HS-27A (cell line): ENCODE measurements at places on chromosomes 6 and 20.

- no peak for DNase-seq
Observed at GRCh38 chr6:112841553-112842329, 494.6 kb downstream of the RFPL4B start.

- no peak for DNase-seq
Observed at GRCh38 chr6:103672169-103672568, 1187.5 kb downstream of the HACE1 start.

DNA sequence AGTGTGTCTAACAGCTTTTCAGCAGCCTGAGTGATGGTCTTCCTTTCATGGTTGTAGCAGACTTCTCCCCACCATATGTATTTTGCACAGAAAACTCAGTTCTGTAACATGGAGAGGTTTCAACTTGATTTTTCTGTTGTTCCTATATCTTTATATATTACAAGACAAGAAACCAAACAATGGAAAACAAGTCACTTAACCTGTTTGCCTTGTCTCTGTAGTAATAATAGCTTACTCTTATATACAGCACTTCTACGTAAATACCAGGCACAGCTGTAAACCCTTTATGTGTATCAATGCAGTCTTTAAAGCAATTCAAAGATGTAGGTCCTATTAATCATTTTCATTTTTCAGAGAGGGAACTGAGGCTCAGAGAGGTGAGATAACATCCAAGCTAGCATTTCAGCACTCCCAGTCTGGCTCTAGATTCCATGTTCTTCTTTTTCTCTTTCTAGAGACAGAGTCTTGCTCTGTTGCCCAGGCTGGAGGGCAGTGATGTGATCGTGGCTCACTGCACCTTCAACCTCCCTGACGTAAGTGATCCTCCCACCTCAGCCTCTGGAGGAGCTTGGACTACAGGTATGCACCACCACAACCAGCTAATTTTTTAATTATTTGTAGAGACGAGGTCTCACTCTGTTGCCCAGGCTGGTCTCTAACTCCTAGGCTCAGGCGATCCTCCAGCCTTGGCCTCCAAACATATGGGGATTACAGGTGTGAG lies 90.4 kb downstream of the DTNBP1 start:
- DNase-seq, result no peak

GRCh38 chr20:53660947-53661381 lies 67.3 kb upstream of the ZNF217 start:
- no peak for DNase-seq

DNA sequence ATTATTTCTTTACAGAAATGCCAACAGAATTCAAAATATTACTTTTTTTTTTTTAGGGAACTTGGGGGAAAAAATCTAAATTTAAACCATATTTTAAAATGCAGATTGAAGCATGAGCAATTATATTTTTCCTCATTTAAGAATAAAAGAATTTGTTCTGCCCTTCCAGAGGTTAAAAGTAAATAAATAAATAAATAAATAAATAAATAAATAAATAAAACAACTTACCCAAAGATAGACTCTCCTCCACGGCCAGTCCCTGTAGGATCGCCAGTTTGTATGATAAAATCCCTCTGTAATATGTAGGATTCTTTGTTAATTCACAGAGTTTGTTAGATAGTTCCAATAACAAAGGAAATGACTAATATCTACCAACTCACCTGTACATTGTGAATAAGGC lies 4.7 kb downstream of the PPIL4 start:
- DNase-seq, result no peak

DNA sequence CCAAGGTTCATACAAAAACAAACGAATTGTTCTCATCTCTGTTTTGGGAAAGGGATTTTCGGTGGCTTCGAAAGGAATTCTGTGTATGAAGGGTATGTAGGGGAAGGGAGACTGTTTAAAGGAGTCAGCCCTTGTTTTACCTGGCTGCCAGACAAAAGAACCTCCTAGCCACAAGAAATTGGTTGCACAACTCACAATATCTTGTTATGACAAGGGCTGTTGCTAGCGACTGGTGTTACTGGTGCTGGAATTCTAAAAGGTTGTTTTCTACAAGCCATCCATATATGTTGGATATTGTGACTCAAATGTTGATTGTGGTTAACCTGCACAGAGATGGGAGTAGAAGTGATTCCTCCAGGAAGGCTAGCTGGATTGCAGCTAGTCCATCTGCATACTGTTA lies 34.6 kb upstream of the CITED2 start:
- DNase-seq, result peak; percentile 66

DNA sequence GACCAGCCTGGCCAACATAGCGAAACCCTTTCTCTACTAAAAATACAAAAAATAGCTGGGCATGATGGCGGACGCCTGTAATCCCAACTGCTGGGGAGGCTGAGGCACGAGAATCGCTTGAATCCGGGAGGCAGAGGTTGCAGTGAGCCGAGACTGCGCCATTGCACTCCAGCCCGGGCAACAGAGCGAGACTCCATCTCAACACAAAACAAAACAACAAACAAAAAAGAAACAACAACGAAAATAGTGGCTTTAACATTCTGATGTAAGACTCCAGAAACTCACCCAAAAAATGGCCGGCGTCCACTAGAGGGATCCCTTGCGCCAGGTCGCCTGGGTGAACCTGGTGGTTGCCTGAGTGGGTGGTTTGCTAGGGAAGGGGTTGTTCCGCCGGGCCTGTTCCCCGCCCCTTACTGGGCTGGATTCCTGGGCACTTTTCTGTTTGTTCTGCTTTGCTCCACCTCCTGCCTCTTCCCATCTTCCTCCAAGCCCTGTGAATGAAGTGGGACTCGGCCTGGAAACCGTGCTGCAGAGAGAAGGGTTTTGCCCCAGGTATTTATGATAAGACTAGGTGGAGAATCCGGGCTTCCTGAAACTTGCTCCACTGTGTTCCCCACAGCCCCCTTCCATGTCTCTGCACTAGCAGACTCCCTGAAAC lies 1.5 kb downstream of the PABPC1L start:
- no peak for DNase-seq
